Activated CD8-positive, alpha-beta memory T cell treated with anti-CD3 and anti-CD28 coated beads, Interleukin-2, amount 10 ng/mL, durations not matched to agents 7 days and 5 days (primary cell): ENCODE measurements at places on chromosomes 1 and 21.

GRCh38 chr21:25373126-25374082 lies 233.9 kb downstream of the MRPL39 start:
- DNase-seq, result no peak
- peaks cover 3% of the 10 kb centered on the region for H3K27me3 ChIP-seq

GRCh38 chr21:39479164-39479813 lies 27.5 kb downstream of the SH3BGR start:
- DNase-seq, result no peak
- no peaks in the 10 kb centered on the region for H3K27me3 ChIP-seq
- H3K27ac ChIP-seq, result no peak overlapping the region
- H3K4me3 ChIP-seq, result no peak overlapping the region

- no peak overlapping the region for H3K4me3 ChIP-seq
- no peaks in the 10 kb centered on the region for H3K27me3 ChIP-seq
- no peak for DNase-seq
- peaks cover 1% of the 10 kb centered on the region for H3K4me1 ChIP-seq
- H3K36me3 ChIP-seq, result peaks cover 1% of the 10 kb centered on the region
Observed at GRCh38 chr21:46211786-46212720, 16.5 kb downstream of the LSS start.

DNA sequence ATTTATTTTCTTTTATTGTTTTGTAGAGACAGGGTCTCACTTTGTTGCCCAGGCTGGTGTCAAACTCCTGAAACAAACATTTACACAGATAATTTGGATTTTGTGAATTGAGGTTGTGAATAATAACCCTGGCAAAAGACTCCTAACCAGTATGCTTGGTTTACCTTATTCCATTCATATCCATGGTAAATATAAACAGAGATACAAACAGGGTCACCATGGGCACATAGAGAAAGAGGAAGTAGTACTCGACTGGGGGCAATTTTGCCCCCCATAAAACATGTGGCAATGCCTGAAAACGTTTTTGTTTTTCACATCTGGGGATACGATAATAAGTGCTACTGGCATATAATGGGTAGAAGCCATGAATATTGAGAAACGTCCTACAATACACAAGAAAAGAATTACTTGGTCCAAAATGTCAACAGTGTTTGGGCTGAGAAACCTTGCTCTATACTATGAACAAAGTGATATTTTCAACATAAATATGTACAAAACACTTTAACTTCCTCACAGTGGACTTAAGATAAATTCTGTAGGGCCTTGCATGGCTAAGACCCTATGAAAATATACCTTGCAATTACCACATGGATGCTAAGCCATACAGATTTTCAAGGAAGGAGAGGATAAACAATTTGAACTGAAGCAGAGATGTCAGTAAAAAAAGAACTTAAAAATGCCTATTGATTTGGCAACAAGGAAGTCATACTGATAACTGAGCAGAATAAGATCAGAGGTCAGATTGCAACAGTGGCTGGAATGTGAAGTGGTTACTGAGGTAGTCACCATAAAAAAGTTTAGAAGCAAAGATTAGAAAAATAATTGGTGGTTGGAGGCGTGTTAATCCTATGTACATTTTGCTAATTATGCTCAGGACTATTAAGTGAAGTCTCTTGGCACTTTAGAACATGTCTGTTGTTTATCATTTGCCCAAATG lies 27.4 kb upstream of the ASPM start:
- H3K27ac ChIP-seq, result no peak overlapping the region
- H3K4me3 ChIP-seq, result no peak overlapping the region
- peaks cover 27% of the 10 kb centered on the region for H3K36me3 ChIP-seq
- DNase-seq, result no peak
- H3K4me1 ChIP-seq, result peaks cover under 1% of the 10 kb centered on the region

- H3K36me3 ChIP-seq, result no peaks in the 10 kb centered on the region
- no peak overlapping the region for H3K27ac ChIP-seq
- DNase-seq, result no peak
Observed at GRCh38 chr1:244788493-244789275, 46.8 kb upstream of the COX20 start.

DNA sequence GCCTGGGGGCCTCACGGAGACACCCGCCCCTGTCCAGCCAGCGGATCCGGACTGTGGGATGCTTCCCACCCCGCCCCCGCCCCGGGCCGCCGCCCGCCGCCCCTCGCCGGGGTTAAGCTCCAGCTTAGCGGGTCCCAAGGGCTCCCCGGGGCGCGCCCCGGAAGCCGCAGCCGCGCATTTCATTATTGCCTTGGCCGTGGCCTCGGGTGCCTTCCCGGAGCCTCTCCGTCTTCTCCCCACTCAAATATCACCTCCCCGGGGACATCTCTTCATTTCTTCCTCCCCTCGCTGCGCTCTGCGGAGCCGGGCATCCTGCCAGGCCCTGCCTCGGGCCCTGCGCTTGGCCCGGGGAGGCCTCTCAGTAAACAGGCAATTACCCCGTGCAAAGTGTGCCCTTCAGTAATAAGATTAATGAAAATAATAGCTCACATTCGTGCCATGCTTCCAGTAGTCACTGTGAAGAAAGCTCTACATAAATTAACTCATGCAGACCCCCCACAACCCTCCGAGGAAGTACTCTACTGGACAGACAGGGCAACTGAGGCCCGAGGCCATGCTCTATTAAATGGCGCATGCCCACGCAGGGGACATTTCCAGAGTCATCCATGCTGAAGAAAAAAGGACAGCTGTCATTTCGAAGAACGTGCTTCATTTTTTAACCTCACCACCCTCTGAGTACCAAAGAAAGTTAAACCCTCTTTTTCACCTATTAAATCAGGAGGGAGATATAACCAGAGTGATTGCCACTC lies 49.9 kb upstream of the LAPTM5 start:
- H3K27ac ChIP-seq, result no peak overlapping the region
- H3K4me3 ChIP-seq, result no peak overlapping the region

DNA sequence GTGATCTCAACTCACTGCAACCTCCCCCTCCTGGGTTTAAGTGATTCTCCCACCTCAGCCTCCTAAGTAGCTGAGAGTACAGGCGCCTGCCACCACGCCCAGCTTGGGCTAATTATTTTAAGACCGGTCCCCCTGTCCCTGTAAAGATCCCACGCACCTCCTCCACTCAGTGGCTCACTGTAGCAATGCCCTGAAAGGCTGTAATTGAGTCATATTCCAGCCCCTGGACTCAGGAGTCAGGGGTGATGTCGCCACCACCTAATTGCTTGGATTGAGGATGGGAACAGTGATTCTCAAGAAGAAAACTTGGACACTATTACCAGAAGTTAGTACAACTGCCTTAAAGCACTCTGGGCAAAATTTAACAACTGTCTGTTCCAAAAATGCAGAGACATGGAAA lies 3.1 kb upstream of the EDARADD start:
- peaks cover 12% of the 10 kb centered on the region for H3K4me1 ChIP-seq
- peaks cover 36% of the 10 kb centered on the region for H3K27me3 ChIP-seq
- DNase-seq, result peak; percentile 28
- H3K27ac ChIP-seq, result no peak overlapping the region
- no peaks in the 10 kb centered on the region for H3K36me3 ChIP-seq

- H3K27ac ChIP-seq, result no peak overlapping the region
- peaks cover 2% of the 10 kb centered on the region for H3K36me3 ChIP-seq
- no peak overlapping the region for H3K4me3 ChIP-seq
- no peak for DNase-seq
- peaks cover 29% of the 10 kb centered on the region for H3K4me1 ChIP-seq
Observed at GRCh38 chr1:51240084-51240483, 4.0 kb downstream of the RNF11 start.

- peak; percentile 84 for DNase-seq
- peak overlapping the region; percentile 84 for H3K27ac ChIP-seq
- peaks cover 87% of the 10 kb centered on the region for H3K4me1 ChIP-seq
- no peaks in the 10 kb centered on the region for H3K27me3 ChIP-seq
- H3K4me3 ChIP-seq, result peak overlapping the region; percentile 35
Observed at GRCh38 chr1:31957701-31958674, 19.8 kb upstream of the PTP4A2 start.

GRCh38 chr1:7389906-7390603 lies 381.0 kb upstream of the VAMP3 start:
- no peaks in the 10 kb centered on the region for H3K4me1 ChIP-seq
- H3K27me3 ChIP-seq, result no peaks in the 10 kb centered on the region
- H3K36me3 ChIP-seq, result no peaks in the 10 kb centered on the region
- peak; percentile 35 for DNase-seq

DNA sequence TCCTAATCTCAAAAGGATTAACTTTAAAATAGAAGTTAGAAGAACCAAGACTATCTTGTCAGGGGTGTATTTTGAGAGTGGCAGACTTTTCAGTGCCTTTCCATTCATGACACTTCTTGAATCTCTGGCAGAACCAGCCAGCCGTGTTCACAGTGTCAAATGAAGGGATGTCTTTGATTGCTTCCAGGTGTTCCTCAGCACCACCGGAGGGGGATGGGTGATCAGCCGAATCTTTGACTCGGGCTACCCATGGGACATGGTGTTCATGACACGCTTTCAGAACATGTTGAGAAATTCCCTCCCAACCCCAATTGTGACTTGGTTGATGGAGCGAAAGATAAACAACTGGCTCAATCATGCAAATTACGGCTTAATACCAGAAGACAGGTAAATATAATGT lies 32.3 kb downstream of the FMO1 start:
- H3K36me3 ChIP-seq, result no peaks in the 10 kb centered on the region
- no peaks in the 10 kb centered on the region for H3K4me1 ChIP-seq
- H3K27ac ChIP-seq, result no peak overlapping the region

- no peaks in the 10 kb centered on the region for H3K27me3 ChIP-seq
- no peak overlapping the region for H3K4me3 ChIP-seq
- H3K27ac ChIP-seq, result no peak overlapping the region
Observed at GRCh38 chr1:8091691-8092090, 65.6 kb upstream of the ERRFI1 start.

GRCh38 chr1:109373126-109373525 lies 24.6 kb downstream of the SORT1 start:
- H3K4me3 ChIP-seq, result no peak overlapping the region
- peaks cover 46% of the 10 kb centered on the region for H3K4me1 ChIP-seq
- DNase-seq, result no peak
- H3K36me3 ChIP-seq, result peaks cover 8% of the 10 kb centered on the region
- peaks cover 11% of the 10 kb centered on the region for H3K27me3 ChIP-seq

DNA sequence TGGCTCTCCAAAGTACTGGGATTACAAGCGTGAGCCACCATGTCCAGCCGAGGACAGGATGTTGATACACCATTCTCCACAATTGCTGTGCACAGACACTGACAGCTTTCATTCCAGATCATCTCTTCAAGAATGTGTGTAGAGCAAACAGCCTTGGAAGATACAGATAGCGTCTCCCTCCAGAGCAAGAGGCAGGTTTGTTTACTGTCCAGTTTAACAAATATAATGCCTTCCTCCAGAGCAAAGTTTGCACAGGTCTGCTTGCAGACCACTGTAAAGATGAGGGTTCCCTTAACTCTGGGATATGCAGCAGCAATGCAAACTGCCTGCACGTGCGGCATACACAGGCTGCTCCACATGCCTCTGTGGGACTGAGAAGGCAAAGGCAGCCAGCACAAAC lies 4.6 kb downstream of the TMPRSS3 start:
- no peak for DNase-seq
- H3K27me3 ChIP-seq, result no peaks in the 10 kb centered on the region
- peaks cover 33% of the 10 kb centered on the region for H3K36me3 ChIP-seq
- H3K4me1 ChIP-seq, result peaks cover 52% of the 10 kb centered on the region

GRCh38 chr1:36166938-36167905 lies 11.3 kb downstream of the MAP7D1 start:
- peak overlapping the region; percentile 27 for H3K27ac ChIP-seq
- peaks cover 25% of the 10 kb centered on the region for H3K36me3 ChIP-seq
- H3K27me3 ChIP-seq, result no peaks in the 10 kb centered on the region
- no peak overlapping the region for H3K4me3 ChIP-seq
- DNase-seq, result no peak

DNA sequence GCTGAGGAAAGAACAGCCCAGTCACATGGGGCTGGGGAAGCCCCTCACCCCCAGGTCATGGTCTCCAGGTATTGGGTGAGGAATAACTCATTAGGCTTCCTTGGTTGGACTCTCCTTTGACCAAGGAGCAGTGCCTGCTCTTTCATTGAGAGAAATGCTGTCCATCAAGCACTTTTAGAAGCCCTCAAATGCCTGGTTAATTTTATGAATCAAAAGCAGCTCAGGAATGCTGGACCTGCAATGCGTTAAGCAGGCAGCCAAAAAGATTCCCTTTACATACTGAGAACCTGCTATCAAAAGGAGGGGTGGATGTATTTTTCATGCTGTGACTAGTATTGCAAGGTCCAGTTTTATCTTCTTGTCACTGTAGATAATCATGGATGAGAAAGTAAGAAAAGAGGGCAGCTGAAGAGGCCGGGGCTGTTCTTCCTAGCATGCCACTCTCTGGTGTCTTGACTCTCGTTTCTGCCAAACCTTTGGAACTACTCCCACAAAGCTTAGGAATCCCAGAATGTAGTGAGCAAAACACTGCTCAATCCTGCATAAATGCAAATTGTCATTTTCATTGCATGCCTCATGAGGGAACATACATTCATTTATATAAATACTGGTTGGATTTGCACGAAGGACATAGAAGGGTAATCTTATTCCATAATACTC lies 2.1 kb upstream of the CD58 start:
- H3K27ac ChIP-seq, result no peak overlapping the region
- H3K4me1 ChIP-seq, result peaks cover 48% of the 10 kb centered on the region
- H3K36me3 ChIP-seq, result peaks cover 20% of the 10 kb centered on the region
- peaks cover 3% of the 10 kb centered on the region for H3K27me3 ChIP-seq

GRCh38 chr1:21355956-21356355 lies 65.7 kb upstream of the ECE1 start:
- H3K4me1 ChIP-seq, result no peaks in the 10 kb centered on the region
- H3K27ac ChIP-seq, result no peak overlapping the region
- H3K4me3 ChIP-seq, result no peak overlapping the region
- DNase-seq, result no peak
- H3K36me3 ChIP-seq, result no peaks in the 10 kb centered on the region
- peaks cover 4% of the 10 kb centered on the region for H3K27me3 ChIP-seq

GRCh38 chr1:198185146-198185545 lies 28.3 kb downstream of the NEK7 start:
- no peak overlapping the region for H3K27ac ChIP-seq
- H3K36me3 ChIP-seq, result peaks cover 12% of the 10 kb centered on the region
- no peak overlapping the region for H3K4me3 ChIP-seq
- peaks cover 71% of the 10 kb centered on the region for H3K4me1 ChIP-seq
- DNase-seq, result no peak
- no peaks in the 10 kb centered on the region for H3K27me3 ChIP-seq

DNA sequence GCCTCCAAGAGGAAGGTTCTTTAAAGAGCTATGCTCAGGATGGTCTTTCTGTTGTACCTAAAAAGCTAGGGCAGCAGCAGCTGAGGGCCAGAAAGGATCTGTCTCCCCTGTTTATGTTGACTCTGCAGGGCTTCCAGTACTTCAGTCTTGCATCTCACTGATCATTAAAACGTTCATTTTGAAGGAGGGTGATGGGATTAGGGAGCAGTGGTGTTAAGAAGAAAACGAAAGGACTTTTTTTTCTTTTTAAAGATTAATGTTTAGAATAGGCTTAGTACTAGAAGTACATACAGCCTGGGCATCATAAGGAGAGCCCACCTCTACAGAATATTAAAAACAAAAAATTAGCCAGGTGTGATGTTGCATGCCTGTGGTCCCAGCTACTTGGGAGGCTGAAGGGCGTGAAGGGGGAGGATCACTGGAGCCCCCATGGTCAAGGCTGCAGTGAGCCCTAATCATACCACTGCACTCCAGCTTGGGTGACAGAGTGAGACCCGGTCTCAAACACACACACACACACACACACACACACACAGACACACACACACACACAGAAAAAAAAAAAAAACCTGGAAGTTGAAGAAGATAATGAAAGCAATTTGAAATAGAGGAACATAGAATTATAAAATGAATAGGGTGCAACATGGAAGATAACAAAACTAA lies 2.9 kb downstream of the CR1L start:
- H3K4me3 ChIP-seq, result no peak overlapping the region
- no peak overlapping the region for H3K27ac ChIP-seq
- H3K4me1 ChIP-seq, result peaks cover 12% of the 10 kb centered on the region
- no peaks in the 10 kb centered on the region for H3K36me3 ChIP-seq
- H3K27me3 ChIP-seq, result peaks cover 34% of the 10 kb centered on the region

GRCh38 chr1:200654660-200655059 lies 15.0 kb downstream of the DDX59 start:
- H3K27me3 ChIP-seq, result no peaks in the 10 kb centered on the region
- peaks cover 49% of the 10 kb centered on the region for H3K36me3 ChIP-seq
- H3K27ac ChIP-seq, result no peak overlapping the region
